A549 treated with DMSO at 1 μM for 4 hours (cell line): ENCODE measurements at places on chromosomes 11 and 22. TPM values are rescaled to one million over a fixed set of nuclear protein-coding genes. Genes with fewer than 3 reads are reported as not detected.

The DMC1 gene
- total RNA-seq, result 2.8 to 5.0 TPM (median 3.5 TPM) in 5 replicates

The RIMBP3B gene
- total RNA-seq, result 0.31 to 0.69 TPM (median 0.50 TPM) in 5 replicates

The MB gene
- total RNA-seq, result 6.0 to 11.2 TPM (median 6.8 TPM) in 5 replicates

The CNGA4 gene
- total RNA-seq, result 0.07 to 0.10 TPM (median 0.08 TPM) in 3 of 5 replicates, not detected in the others

The RBM4 gene
- 133 to 153 TPM (median 138 TPM) in 5 replicates for total RNA-seq

The OR52I2 gene
- not detected in 5 replicates for total RNA-seq

The RCOR2 gene
- total RNA-seq, result 0.96 to 1.3 TPM (median 1.00 TPM) in 5 replicates

The APOA5 gene
- not detected in 5 replicates for total RNA-seq

The OTOG gene
- not detected in 5 replicates for total RNA-seq

The CDHR5 gene
- total RNA-seq, result 0.02 to 0.05 TPM in 2 of 5 replicates, not detected in the others

The C11orf16 gene
- total RNA-seq, result not detected in 5 replicates

The DAGLA gene
- total RNA-seq, result 4.3 to 6.7 TPM (median 6.1 TPM) in 5 replicates

The ZNF215 gene
- 1.0 to 1.5 TPM (median 1.3 TPM) in 5 replicates for total RNA-seq

The XKR3 gene
- not detected in 5 replicates for total RNA-seq

The CD248 gene
- total RNA-seq, result not detected in 5 replicates

The OR52E8 gene
- not detected in 5 replicates for total RNA-seq

The SIDT2 gene
- total RNA-seq, result 4.1 to 6.5 TPM (median 5.9 TPM) in 5 replicates

The TEX54 gene
- total RNA-seq, result not detected in 5 replicates

The F2 gene
- total RNA-seq, result 1.9 to 3.1 TPM (median 2.1 TPM) in 5 replicates

The CABP7 gene
- 0.07 to 0.23 TPM (median 0.13 TPM) in 5 replicates for total RNA-seq

The SYCE3 gene
- total RNA-seq, result 0.30 to 0.80 TPM (median 0.40 TPM) in 4 of 5 replicates, not detected in the other

The NCR3LG1 gene
- total RNA-seq, result 2.3 to 3.7 TPM (median 3.3 TPM) in 5 replicates

The SCGB1A1 gene
- total RNA-seq, result not detected in 5 replicates

The CRYBB3 gene
- total RNA-seq, result not detected in 5 replicates

The MMP11 gene
- 0.11 to 0.23 TPM (median 0.14 TPM) in 5 replicates for total RNA-seq

The IL10RA gene
- 0.07 to 0.34 TPM (median 0.18 TPM) in 4 of 5 replicates, not detected in the other for total RNA-seq

The SLC25A1 gene
- 49.0 to 63.2 TPM (median 57.0 TPM) in 5 replicates for total RNA-seq

The FIBIN gene
- not detected in 5 replicates for total RNA-seq

The MYBPC3 gene
- 0.05 to 0.10 TPM (median 0.07 TPM) in 5 replicates for total RNA-seq

The ABCG4 gene
- total RNA-seq, result 0.19 to 0.36 TPM (median 0.25 TPM) in 5 replicates

The ZBED4 gene
- total RNA-seq, result 10.9 to 13.7 TPM (median 12.9 TPM) in 5 replicates

The SGSM1 gene
- total RNA-seq, result 0.21 to 0.95 TPM (median 0.32 TPM) in 5 replicates
